ENCODE measurements at places on chromosomes 1 and 21. TPM values are rescaled to one million over a fixed set of nuclear protein-coding genes. Genes with fewer than 3 reads are reported as not detected.

The ADGRL2 gene
- polyA plus RNA-seq = 5.6 TPM

The TRPM2 gene
- 2.2 TPM for polyA plus RNA-seq

The VHLL gene
- polyA plus RNA-seq = not detected

The PTPN22 gene
- 0.59 TPM for polyA plus RNA-seq

The GBP5 gene
- polyA plus RNA-seq = 0.20 TPM

Data from aorta (tissue), 5 donors.